Umbilical cord (tissue), 2 donors: ENCODE measurements at places on chromosomes 11 and 22.

DNA sequence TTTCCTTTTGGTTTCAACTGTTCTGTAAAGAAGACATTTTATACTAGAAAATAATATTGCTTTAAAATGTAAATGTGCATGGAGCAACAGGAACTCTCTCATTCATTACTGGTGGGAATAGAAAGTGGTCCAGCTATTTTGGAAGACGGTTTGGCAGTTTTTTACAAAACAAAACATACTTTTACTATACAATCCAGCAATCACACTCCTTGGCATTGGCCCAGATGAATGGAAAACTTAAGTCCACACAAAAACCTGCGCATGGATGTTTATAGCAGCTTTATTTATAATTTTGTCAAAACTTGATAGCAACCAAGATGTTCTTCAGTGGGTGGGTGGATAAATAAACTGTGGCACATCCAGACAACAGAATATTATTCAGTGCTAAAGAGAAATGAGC is 49.9 kb upstream of the SEPTIN5 start:
- no peak for DNase-seq

DNA sequence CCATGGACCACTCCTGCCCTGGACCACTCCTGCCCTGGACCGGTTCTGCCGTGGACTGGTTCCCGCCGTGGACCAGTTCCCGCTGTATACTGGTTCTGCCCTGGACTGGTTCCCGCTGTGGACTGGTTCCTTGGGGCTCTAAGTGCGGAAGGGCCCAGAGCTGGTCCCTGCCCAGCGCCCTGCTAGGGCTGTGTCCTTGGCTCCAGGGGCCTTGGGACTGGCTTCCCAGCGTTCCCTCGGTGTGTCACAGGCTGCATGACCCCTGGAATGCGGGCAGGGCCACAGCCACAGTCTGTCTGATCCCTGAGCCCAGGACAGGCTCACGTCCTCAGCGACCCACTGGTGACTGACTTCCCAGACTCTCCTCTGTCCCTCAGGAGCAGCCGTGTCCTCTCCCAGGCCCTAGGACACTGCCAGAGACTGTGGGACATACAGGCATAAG is 412.2 kb downstream of the TBC1D22A start:
- DNase-seq = no peak

- DNase-seq = no peak
These were observed 9.1 kb upstream of the POU2AF2 start for GRCh38 chr11:111236383-111236782.

DNA sequence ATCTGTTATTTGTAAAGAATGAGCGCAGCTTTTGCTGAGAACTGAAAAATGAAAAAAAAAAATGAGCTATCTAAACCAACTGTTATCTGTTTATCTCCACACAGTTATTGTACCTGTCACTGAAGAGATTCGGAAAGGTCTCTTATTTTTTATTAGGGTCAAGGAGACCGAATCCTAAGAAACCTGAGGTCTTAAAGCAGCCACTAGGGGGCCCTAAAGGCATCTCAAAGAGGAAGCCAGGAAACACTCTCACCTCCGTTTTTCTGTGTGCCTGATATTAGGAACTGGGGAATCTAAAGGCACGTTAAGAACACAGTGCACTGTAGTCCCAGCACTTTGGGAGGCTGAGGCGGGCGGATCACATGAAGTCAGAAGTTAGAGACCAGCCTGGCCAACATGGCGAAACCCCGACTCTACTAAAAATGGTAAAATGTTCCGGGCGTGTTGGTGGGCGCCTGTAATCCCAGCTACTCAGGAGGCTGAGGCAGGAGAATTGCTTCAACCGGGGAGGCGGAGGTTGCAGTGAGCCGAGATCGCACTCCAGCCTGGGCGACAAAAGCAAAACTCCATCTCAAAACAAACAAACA is 3.5 kb upstream of the LARGE1 start:
- peak; percentile 75 for DNase-seq

- no peak for DNase-seq
These were observed 2.3 kb downstream of the NUDT8 start for GRCh38 chr11:67627441-67627811.

DNA sequence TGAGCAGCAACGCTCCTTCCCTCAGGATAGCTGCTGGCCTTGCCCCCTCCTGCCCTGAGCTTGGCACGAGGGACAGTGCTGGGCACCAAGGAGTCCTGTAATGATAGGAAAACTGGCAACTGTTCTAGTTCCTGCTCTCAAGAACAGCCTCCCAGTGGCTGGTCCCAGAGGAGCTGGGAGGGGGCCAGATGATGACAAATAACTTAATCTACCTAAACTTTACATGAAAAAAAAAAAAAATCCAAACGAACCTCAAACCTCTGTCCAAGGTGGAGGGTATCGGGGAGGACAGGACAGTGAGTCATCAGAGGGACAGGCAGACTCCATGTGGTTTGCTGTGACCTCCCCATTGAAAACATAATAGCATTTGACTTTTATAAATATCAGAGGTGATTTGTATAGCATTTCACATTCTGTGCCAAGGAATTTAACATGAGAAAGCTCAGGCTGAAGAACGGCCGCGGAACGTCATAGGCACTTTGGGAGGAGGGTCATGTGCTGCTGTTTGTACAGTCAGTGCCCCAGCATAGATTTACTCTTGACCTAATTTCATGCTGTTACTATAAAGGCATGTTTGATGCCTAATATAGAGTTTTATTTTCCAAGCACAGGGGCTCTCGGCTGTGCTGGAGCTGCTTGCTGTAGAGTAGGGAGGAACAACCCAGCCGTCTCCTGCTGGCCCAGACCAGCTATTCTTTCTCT is 98.2 kb upstream of the NNMT start:
- peak; percentile 98 for DNase-seq

- DNase-seq = no peak
These were observed 11.3 kb upstream of the CDC42BPG start for GRCh38 chr11:64855596-64856304.
